Central memory CD4-positive, alpha-beta T cell (primary cell): ENCODE measurements at places on chromosomes 7 and 10.
A peak's percentile ranks its signal among the peaks of the same experiment; 100 is the strongest.

- peak; percentile 87 for DNase-seq
Observed at GRCh38 chr7:131235489-131236317, 92.0 kb upstream of the MKLN1 start.

DNA sequence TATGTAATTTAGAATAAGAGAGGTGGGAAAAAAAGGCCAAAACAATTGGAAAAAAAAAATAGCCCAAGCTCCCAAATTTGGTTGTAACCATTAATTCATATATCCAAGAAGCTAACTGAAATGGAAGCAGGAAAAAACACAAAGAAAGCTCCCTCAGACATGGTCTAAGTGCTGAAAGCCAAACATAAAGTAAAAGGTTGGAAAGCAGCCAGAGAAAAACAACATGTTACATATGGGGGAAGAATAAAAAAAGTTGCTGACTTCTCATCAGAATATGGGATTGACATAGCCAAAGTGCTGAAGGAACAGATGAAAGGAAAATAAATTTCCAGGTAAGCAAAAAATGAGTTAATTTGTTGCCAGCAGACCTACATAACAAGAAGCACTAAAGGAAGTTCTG lies 40.3 kb downstream of the PDZD8 start:
- DNase-seq, result no peak

DNA sequence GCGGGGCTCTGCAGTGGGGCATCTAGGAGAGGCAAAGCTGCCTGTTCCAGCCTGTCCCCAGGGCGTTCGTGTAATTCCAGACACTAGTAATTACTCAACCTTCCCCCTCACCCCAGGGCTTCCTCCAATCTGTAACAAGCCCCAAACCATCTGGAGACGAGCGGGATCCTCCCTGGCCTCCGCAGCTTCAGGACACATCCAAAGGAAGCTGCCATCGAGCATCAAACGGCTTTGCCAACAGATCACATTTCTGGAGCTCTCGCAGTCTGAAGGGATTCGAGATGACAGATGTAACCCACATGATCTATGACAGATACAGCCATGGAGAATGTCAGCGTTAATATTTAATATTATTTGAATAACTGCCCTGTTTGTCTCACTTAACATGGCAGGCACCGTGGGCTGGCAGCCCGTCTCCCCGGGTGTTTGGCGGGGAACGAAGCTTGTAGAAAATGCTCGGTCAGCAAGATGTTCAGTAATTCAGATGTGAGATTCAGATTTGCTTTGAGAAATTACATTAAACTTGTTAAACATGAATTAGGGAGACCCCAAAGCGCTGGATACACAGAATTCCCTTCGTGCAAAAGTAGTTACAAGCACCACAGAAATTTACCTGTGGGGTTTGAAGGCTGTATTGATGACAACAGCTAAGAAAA lies 108.5 kb upstream of the C7orf33 start:
- no peak for DNase-seq

- DNase-seq, result no peak
Observed at GRCh38 chr10:91745090-91745831, 53.0 kb upstream of the TNKS2 start.

- DNase-seq, result no peak
Observed at GRCh38 chr10:110501142-110501937, 3.6 kb downstream of the DUSP5 start.

DNA sequence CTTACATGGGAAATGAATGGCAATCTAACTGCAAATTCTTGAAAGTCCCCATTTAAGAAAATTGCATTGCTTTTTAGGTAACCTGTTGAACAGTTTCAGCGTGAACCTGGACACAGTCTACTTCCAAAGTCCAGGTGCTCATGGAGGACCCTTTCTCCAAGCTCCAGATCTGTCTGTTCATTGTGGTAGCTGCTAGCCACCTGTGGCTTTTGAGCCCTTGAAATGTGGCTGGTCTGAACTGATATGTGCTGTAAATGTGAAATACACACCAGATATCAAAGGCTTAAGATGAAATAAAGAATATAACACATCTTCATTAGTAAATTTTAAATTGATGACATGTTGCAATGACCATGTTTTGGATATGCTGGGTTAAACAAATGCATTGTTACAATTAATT lies 4.2 kb downstream of the CACNB2 start:
- no peak for DNase-seq

DNA sequence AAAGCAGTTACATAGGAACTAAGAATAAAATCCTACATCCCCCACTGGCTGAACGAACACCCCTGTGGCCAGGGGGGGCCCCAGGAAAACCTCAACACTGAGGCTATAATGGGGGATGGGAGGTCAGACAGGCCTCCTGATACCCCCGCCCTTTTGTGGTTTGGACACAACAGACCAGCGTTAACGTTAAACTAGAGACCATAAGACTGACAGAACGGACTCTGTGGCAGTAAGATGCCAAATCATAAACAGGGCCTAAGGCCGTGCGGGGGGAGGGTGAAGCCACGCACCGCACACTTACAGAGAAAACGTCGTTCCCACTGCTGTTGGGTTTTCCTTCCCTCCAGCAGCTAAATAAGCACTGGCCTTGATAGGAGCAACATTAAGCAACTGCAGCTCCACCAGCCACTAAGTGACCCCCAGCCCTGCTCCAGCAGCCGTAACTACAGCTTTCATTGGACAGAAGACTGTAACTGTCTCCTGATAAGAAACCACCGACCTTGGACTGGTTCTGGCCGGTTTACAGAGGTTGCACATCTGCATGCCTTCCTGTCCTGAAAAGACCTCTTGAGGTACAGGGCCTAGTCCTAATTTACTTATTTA lies 3.4 kb upstream of the PPP2R2D start:
- DNase-seq, result no peak
